PC-9 (cell line): ENCODE measurements at places on chromosomes 3 and 15. TPM values are rescaled to one million over a fixed set of nuclear protein-coding genes. Genes with fewer than 3 reads are reported as not detected.

Gene C3orf22
- total RNA-seq: not detected in 2 replicates

DNA sequence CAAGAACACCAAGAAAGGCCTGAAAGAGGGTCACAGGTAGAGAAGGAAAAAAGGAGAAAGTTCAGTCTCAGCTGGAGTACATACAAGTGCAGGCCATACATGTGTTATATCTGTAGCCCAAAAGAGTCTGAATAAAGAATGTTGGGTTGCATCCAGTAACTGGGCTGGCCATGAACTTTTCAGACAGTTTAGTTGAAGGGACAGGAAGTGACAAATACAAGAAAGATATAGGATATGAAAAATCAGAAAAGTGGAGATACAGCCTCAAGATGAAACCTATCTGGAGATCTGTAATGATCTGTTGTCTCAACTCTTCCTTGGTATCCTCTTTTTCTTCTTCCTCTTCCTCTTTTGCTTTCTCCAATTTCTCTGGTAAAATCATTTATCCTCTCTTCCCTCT lies 671.7 kb downstream of the MECOM start:
- no peak for DNase-seq

Gene CRABP1
- not detected in 2 replicates for total RNA-seq

DNA sequence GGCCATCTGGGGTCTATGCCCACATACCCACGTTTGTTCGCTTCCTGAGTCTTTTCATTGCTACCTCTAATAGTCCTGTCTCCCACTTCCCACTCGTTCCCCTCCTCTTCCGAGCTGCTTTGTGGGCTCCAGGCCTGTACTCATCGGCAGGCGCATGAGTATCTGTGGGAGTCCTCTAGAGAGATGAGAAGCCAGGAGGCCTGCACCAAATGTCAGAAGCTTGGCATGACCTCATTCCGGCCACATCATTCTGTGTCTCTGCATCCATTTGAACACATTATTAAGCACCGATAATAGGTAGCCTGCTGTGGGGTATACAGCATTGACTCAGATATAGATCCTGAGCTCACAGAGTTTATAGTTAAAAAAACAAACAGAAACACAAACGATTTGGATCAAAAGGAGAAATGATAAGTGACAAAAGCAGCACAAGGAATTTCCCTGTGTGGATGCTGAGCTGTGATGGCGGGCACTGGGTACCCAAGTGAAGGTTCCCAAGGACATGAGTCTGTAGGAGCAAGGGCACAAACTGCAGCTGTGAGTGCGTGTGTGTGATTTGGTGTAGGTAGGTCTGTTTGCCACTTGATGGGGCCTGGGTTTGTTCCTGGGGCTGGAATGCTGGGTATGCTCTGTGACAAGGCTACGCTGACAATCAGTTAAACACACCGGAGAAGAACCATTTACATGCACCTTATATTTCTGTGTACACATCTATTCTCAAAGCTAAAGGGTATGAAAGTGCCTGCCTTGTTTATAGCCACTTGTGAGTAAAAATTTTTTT lies 35.9 kb downstream of the NR1I2 start:
- DNase-seq: no peak

DNA sequence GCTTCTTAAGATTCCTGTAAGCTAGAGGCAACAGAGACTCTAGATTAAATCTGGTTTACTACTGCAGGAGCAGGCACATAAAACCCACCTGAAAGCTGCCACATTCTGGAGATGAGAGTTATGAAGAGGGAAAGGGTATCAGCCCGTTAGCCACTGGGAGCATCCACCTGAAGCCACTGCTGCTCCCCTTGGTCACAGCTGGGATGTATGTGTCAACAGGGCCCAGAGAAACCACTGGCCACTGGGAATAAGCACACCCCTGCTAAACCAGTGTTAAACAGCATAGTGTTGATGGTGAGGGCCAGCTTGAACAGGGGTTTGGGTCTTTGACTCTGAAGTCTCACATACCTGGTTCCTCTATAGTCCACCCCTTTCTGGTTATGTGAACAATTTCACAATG lies 10.9 kb downstream of the SLCO2A1 start:
- DNase-seq: no peak

- DNase-seq: no peak
Measured at GRCh38 chr15:45821390-45821789, 186.6 kb downstream of the SQOR start.

DNA sequence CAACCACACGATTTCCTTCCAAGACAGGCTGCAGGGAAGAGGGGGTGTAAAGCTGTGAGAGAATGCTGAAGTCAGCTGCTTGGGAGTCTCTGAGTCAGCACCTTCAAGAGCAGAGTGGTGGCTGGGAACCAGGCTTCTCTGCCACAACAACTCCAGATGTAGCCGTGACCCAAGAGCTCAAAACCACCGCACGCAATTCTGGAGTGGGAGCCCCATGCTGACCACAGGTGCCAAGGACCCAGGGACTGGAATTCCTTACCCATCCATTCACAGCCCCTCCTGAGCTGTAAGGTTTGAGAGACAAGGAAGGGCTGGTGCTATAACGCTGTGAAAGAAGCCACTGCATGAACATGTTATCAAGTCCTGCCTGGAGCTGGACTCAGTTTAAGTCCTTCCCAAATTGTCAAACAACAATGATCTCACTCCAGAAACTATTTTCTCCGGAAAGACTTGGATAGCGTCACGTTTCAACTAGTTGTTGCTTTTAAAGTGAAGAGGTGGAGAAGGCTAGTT lies 61.4 kb downstream of the UMPS start:
- DNase-seq: no peak

Gene KNG1
- not detected in 2 replicates for total RNA-seq

DNA sequence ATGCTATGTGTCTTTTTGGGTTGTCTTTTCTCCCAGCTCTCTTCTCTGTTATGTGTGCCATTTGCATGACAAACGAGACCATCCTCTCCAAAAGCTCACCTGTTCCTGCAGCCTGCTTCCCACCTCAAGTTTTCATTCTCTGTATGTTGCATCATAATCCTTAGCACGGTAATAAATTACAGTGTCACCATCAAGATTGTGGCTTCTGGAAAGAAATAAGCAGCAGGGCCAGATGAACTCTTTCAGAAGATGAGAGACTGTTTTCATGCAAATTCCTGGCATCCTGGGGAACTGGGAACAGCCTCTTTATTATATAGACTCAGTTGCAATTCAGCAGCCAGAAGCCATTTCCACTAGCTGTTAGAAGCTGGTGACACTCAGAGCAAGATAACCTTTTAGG lies 436.7 kb downstream of the EPHB1 start:
- no peak for DNase-seq

Gene AMT
- total RNA-seq: 12.9 and 17.6 TPM in 2 replicates

DNA sequence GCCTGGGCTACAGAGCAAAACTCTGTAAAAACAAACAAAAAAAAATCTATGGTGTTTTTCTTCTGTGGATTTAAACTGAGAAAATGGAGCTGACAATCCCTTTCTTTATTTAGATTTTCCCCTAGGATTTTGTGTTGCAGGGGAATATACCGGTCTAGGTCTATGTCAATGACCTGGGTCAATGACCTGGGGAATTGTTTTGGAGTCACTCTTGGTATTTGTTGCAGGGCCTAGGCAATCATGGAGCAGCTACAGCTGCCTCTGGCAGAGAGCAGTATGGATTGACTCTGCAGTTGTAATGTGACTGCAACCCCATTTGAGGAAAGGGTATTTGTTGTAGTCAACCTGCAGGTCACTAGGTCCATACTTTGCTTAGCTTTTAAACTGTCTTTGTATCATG lies 37.6 kb upstream of the SLC7A14 start:
- DNase-seq: no peak

GRCh38 chr15:29003191-29003839 lies 117.5 kb downstream of the APBA2 start:
- DNase-seq: no peak

DNA sequence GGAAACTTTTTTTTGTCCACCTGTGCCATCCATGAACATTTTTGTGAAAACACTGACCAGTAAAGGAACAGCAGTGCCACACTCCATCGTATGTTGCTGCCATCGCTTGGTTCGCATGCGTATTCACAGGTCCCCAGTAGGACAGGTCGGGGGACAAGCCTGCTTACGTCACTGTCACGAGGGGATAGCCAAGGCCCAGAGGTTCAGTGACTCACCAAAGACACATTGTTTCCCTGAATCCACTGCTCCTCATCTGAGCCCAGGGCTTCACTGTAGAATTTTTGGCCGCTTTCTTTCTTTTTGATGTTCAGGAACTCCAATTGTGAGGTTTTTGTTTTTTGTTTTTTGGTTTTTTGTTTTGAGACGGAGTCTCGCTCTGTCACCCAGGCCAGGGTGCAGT lies 5.9 kb downstream of the ADPRH start:
- no peak for DNase-seq

GRCh38 chr3:87624860-87625259 lies 348.5 kb upstream of the POU1F1 start:
- DNase-seq: no peak

Gene CHST13
- total RNA-seq: 0.52 and 1.2 TPM in 2 replicates

DNA sequence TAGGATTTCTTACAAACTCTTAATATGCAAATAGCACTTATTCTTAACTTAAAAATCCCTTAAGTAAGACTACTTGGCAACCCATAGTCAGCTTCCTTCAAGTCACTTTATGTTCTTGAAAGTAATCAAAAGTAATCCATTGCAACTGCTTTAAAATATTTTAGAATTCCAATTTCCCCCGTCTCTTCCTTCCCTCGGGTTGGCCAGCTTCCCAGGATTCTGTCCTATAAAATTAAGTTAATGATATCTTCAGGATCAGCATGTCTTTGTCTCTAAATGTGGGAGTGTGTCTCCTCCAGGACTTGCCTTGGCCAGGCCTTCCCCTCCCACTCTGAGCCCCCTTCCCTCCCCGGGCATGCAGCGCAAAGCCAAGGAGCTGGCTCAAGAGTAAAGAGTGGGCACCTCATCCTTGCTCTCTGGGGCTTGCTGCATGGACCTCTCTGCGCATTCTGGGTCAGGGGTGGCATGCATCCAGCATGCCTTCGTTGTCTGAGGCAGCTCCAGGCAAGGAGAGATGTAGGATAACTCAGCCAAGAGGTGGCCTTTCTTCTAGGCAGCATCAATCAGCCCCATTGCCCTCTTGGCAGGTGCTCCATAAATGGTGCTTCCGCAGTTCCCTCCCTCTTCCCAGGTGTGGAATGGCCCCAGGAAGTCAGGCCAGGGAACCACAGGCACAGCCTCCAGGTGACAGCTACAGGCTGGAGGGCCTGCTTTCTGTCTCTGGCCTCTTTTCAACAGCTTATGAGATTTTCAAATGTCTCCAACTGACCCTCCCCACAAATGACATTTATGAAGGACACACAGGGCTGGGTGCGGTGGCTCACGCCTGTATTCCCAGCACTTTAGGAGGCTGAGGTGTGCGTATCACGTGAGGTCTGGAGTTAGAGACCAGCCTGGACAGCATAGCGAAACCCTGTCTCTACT lies 108.7 kb upstream of the ALDH1A3 start:
- no peak for DNase-seq

- no peak for DNase-seq
Measured at GRCh38 chr3:101259485-101260341, 60.7 kb downstream of the IMPG2 start.

DNA sequence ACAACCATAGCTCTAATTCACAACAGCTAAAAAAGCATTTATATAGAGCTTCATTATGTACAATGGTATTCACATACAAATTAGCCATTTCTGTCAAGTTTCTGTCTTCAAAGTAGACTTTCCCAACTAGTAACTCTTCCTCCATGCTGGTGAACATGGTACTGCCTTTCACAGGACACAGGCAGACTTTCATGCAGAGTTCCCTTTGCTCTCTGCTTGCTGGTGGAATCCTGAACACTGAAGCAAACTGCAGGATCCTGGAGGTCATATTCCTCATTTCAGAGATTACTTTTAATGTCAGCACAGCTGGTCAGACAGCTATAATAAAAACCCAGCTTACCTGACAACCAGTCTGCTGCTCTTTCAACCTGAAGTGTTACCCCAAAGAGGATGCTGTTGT lies 53.6 kb downstream of the TASOR start:
- DNase-seq: no peak

DNA sequence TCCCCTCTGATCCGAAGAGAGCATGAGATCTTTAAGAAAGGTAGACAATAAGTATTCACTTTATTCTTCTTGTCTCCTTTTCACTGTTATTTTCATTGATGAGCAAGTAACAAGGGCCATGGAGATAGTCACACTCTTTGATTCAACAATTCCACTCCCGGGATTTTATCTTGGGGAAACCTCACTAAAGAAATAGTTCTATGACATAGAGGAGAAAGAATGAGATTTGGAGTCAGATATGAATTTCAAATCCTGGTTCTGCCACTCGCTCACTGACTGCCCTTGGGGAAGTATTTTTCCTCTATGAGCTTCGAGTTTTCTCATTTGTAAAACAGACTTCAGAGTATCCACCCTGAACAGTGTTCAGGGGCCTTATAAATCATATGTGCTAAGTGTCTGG lies 514.6 kb downstream of the NLGN1 start:
- no peak for DNase-seq

- no peak for DNase-seq
Measured at GRCh38 chr3:39970982-39971381, 161.6 kb downstream of the MYRIP start.

- no peak for DNase-seq
Measured at GRCh38 chr3:159664006-159664405, 324.6 kb upstream of the IL12A start.

Gene FAM174B
- 77.5 and 90.3 TPM in 2 replicates for total RNA-seq

Gene ZNF80
- not detected in 2 replicates for total RNA-seq

DNA sequence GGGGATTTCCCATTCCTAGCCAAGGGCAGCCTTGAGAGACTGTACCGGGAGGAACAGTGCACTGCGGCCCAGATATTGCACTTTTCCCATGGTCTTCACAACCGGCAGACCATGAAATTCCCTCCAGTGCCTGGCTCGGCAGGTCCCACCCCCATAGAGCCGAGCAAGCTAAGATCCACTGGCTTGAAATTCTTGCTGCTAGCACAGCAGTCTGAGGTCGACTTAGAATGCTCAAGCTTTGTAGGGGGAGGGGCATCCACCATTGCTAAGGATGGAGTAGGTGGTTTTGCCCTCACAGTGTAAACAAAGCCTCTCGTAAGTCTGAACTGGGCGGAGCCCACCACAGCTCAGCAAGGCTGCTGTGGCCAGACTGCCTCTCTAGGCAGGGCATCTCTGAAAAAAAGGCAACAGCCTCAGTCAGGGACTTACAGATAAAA lies 156.3 kb downstream of the FRMD5 start:
- peak; percentile 39 for DNase-seq

DNA sequence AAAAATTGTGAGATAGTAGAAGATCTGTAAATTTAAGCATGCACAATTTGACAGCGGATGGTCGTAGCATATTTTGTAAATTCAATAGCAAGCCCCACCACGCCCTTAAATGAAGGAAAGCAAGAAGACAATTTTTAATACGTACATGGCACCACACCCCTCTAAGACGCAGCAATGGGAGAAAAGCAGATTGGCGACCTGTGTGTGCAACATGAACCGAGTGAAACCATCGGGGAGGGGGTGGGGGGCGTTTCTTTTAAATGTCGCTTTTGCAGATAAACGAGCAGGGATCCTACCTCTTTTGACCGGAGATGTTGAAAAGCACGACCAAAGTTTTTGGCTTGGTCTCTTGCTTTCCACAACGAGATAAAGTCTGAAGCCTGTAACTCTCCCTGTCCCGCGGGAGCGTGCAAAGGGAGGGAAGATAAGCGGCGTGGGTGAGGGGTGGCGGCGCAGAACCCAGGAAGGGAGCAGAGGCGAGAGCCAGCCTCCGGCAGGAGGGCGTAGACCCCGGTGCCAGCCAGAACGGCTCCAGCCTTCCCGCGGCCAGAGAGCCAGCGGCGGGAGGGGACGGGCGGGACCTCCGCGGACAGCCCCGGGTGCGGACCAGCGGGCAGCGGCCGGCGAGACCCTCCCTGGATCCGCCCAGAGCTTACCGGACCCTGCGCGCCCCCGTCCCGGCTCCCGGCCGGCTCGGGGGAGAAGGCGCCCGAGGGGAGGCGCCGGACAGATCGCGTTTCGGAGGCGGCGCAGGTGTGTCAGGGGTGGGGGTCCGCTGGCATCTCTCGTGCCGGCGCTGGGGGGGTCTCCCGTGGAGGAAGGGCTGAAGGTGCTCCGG lies at the start of gene CHL1:
CHL1 (plus strand) TSS at position 453 of the 838 bp plus-strand sequence. CDS start 123,014 bp downstream, outside the sequence.
- no peak for DNase-seq

Gene PROS1
- total RNA-seq: 0.25 and 0.57 TPM in 2 replicates
